ENCODE measurements at places on chromosomes 6 and 20.

- no peak for DNase-seq
These were observed 29.9 kb upstream of the MTRF1L start for GRCh38 chr6:153032255-153032882.

- DNase-seq: no peak
These were observed 20.3 kb downstream of the CST4 start for GRCh38 chr20:23668477-23668951.

DNA sequence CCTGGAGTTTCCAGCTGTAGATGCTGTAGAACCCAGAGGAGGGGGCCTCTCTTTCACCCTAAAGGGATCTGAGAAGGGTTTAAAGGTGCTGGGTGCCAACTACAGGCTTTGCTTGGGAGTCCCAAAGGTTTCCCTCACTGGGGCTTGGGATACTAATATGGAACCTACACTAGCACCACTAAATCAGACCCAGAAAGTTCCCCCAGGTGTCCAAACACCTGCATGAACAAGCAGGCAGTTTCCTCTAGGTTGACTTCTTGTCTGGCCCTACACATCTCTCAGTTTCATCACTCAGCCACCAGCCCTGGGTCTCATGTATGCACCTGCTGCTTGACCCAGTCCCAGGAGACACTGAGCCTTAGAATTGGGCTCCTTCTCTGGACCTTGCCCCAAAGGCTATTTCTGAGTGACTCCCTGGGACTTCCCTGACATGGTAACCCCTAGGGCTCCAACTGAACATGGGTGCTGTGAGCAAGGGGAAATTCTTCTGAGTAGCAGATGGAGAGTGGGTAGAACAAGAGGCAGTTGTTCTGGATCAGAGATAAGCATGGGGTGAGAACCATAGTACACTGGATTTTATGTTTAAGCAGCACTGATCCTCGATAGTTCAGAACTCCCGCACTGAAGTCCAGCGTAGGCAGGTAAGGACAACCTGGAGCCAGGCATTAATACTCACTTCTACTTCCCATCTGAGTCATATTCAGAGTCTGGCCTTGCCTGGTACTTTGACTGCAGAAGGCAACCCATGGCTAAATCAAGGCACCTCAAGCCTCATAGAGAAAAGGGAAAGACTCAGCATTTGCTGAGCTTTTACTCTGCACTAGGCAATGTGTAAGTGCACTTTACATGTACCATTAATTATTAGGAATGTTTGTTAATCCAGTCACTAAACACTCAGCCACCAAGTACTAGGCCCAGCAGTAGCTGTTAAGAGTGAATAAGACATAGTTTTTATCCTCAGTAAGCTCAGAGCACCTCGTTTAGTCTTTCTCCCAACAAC, 16.8 kb downstream of the BCL2L1 start:
- DNase-seq: no peak

- DNase-seq: no peak
These were observed 90.6 kb upstream of the BHLHE23 start for GRCh38 chr20:63097336-63097831.

- no peak for DNase-seq
These were observed 648 bp downstream of the COL19A1 start for GRCh38 chr6:69866770-69867638.

DNA sequence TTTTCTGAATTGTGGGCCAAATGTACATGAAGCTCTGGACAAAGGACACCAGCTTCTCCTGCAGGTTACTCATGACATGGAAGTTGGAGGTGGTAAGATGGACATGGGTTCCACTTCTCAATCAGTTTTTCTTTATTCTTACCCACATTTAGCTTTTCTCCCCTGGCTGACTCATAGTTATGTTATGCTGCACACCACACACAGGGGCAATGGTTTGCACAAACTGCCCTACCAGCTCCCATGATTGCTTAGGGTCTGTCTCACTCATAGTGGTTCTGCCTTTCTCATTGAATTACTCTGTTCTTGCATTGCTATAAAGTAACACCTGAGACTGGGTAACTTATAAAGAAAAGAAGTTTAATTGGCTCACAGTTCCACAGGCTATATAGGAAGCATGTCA, 4.5 kb upstream of the CD109 start:
- DNase-seq: no peak

DNA sequence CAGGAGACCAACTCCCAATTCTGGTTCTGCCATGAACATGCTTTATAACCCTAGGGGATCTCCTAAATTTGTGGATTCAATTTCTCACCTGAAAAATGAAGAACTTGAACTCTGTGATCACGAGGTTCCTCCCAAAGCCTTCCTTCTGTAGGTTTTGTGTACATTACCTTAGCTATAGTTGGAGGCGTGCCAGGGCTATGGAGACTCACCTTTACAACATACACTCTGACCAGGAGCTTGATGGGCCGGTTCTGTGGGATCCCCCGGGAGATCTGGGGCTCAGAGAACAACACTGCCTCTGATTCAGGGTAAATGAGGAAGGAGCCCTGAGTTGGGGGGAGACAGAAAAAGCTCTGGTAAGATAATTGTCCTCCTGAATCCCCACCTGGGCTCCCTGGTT, 34.1 kb downstream of the ERGIC3 start:
- no peak for DNase-seq

GRCh38 chr6:106670236-106670635, 40.9 kb downstream of the QRSL1 start:
- no peak for DNase-seq

GRCh38 chr6:149327638-149328037, 10.1 kb downstream of the TAB2 start:
- no peak for DNase-seq

- no peak for DNase-seq
These were observed 45.6 kb downstream of the EYA4 start for GRCh38 chr6:133286765-133287164.

GRCh38 chr6:145829102-145829501, 14.5 kb upstream of the FBXO30 start:
- DNase-seq: no peak

DNA sequence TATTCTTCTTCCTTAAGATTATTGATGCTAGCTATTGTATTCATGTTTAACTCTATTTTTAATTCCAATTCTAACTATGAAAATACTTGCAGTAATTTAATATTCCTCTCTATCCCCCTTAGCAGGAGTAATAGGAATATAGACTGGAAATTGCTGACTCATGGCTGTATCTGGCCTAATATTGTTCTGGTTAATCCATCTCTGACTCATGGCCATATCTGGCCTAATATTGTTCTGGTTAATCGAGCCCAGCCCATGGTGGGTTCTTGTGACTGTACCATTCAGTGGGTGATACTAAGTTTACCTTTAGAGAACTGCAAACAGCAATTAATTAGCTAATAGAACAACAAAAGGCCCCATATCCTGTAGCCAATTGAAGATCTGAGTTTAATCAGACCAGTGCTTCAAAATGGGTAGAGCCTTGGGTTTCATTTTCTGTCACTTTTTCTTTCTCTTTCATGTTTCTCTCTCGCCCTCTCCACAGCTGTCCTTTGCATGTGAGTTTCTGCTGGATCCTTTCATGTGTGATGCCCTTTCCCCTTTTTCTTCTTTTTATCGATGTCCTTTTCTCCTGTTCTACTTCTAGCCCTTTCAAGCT, 50.6 kb downstream of the SLC22A3 start:
- no peak for DNase-seq

DNA sequence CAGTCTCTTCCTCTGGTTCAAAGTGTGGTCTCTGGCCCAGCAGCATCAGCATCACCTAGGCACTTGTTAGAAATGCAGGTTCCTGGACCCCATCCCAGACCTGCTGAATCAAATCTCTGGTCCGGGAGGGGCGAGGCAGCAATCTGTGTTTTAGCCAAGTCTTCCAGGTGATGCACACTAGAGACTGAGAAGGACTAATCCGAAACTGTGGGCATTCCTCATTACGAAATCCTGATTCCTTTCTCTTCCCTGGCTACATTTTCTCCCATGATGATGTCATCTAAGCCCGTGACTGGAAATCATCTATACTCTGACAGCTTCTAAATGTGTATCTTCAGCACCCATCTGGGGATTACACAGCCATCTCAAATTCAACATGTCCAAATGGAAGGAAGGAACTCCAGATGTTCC, 39.7 kb upstream of the PRND start:
- DNase-seq: no peak

GRCh38 chr20:3677733-3678132, 4.1 kb downstream of the ADAM33 start:
- DNase-seq: no peak

DNA sequence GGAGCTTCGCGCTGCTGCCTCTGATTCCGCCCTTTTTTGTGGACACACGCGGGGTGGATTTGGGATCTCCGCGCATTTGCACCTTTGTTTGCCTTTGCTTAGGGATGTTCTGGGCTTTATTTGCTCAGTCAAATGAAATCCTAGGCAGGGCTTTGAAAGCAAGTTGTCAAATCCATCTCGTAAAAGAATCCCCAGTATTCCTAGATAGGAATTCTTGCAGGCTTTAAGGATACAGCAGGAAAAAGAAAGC, 453 bp downstream of the CEP57L1 start:
- no peak for DNase-seq

DNA sequence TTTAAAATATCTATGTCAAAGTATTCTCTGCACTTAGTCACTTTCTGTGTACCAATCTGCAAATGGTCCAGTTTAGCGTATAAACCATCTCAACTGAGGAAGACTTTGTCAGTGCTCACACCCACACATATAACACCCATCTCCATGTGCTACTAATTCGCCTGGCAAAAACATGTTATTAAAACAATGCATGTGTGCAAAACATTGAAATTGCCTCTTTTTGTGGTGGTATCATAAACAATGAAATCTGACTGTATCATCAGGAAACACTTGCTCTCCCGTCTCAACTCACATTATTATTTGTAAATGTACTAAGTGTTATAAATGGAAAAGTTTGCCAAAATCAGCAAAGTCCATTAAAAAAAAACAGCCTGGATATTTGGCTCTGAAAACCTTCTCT, 105.9 kb upstream of the FOXC1 start:
- DNase-seq: no peak

- DNase-seq: no peak
These were observed 73.8 kb upstream of the TULP1 start for GRCh38 chr6:35586542-35586941.

GRCh38 chr6:143374014-143374413, 76.5 kb downstream of the ADAT2 start:
- DNase-seq: no peak

- DNase-seq: no peak
These were observed 93.3 kb downstream of the EDN1 start for GRCh38 chr6:12383448-12383847.

DNA sequence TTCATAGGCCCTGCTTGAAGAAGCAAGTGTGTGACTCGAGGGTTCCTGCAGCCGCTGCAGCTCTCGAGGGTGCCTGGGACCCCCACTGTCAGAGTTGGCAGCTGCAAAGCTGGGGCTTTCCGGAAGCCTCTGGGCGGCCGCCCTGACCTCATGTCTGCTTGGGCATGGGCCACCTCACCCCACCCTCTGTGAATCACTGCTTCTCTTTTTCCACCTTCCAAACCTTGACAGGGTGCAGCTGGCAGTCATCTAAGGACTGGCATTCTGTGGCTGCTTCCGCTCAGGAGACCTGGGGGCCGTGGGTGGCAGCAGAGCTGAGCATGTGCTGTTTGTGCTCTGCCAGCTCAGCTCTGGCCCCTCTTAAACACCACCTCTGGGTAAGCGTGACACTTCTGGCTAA, 32.0 kb downstream of the ERMARD start:
- DNase-seq: no peak

DNA sequence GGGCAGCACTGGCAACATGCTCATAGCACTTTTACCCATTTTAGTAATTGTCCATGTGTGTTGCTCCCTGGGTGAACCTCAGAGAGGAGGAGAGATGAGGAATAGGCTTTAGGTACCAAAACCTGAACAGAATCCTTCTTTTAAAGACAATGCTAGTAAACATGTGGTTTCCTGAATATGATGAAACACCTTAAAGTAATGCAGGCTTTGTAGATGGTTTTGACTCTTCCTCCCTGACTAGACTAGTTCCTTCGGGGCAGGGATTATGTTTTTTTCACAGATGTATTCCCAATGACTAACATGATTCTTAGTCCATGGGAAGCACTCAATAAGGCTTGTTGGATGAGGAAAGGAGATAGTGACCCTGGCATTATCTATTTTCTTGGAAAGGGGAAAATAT, 367.6 kb upstream of the JAG1 start:
- DNase-seq: no peak

GRCh38 chr20:57346477-57346876, 4.6 kb upstream of the RAE1 start:
- no peak for DNase-seq

- DNase-seq: no peak
These were observed 17.9 kb upstream of the PNPLA1 start for GRCh38 chr6:36252005-36252404.

DNA sequence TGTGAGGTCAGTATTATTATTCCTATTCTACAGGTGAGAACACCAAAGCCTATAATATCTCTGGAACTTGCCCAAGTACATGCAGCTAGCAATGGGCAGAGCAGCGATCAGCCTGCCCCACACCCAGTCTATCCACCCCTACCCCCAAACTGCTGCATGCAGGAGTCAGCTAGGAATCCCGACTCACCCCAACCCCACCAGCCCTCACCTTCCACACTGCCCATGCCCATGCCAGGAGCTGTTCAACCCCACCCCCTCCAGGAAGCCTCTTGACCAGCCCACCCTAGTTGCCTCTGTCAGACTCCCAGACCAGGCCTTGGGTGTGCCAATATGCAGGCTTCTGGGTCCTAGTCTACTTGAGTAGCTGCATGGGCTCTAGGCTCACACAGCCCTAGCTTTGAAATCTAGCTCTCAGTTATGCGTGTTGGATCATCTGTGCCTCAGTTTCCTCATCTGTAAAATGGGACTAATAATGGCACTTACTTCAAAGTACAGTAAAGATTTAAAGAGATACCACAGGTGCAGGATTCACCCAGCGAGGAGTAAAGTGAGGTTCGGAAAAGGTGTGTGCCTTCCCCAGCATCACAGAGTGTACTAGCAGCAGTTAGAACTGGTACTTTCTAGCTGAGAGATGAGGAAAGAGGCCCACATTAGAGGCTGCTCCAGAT, 173.2 kb downstream of the VEGFA start:
- no peak for DNase-seq

DNA sequence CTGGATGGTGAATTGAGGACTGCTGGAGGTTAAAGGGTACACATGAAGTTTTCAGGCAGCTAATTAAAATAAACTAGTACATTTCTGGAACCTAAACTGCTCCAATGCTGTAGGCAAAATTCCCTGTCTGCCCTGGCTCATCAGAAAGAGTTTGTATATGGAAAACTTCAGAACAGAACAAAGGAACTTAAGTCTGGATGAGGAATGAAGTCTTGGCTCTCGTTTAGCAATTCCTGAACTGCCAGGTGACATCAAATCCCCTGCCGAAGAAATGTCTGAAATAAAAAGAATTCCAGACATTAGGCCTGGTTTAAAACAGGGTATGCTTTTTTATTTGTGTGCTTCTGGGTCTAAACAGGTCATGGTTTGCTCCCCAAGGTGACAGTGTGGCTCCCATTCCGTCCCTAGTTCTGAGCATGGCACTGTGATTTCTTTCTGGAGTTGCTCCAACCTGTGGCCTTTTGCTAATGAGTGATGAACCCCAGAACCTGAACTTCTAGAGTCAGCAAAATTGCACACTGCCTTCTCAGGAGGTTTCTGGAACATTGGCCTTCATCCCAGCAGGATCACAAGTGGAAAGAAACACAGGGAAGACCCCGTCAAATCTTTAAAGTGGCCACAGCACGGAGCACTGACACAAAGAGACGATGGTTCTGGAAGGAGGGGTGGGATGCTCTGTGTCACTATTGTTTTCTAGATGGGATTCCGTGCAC, 129.4 kb upstream of the NAA20 start:
- no peak for DNase-seq

Measured in esophagus squamous epithelium (tissue), 5 donors.